H1 (cell line): ENCODE measurements at places on chromosomes 5 and 9.
A peak's percentile ranks its signal among the peaks of the same experiment; 100 is the strongest.

- DNase-seq = no peak
Measured at GRCh38 chr5:53984971-53985370, 325.4 kb downstream of the ARL15 start.

GRCh38 chr9:21160178-21160577, 6.3 kb downstream of the IFNA21 start:
- no peak for DNase-seq

GRCh38 chr5:135079760-135080159, 45.7 kb upstream of the PITX1 start:
- no peak for DNase-seq

DNA sequence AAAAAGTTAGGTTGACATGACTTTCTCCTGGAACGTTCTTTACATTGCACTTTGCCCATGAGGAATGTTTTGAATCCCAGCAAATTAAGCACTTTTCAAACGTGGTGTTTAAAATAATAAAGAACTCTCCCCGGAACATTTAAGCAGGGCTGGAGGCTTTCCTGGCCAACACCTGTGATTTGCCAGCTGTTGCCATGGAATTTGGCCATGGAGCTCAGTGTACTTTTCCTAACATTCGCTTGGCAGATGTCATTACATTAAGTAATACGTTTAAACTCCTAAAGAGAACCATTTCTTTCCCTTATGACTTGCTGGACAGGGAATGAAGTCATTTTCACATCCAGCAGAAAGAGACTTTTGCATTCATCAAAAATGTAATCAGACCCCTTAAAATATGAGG, 146.1 kb downstream of the GAS1 start:
- no peak for DNase-seq

GRCh38 chr5:175104677-175105076, 339.3 kb downstream of the DRD1 start:
- DNase-seq = no peak

- DNase-seq = no peak
Measured at GRCh38 chr9:7974335-7974960, 174.9 kb upstream of the DMAC1 start.

DNA sequence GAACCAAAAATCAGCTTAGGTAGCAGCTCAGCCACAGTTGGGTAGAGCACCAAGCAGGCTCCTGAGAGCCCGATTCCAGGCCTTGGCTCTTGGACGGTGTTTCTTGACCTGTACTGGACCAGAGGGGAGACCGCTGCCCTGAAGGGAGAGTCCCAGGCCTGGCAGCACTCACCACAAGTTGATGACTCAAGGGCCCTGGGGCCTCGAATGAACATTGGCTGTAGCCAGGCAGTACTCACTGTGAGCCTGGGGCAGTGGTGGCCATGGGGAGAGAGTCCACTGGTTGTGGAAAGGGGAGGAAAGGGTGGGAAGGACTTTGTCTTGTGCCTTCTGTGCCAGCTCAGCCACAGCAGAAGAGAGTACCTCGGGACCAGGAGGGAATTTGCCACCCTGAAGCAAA, 166.1 kb downstream of the EDIL3 start:
- no peak for DNase-seq

DNA sequence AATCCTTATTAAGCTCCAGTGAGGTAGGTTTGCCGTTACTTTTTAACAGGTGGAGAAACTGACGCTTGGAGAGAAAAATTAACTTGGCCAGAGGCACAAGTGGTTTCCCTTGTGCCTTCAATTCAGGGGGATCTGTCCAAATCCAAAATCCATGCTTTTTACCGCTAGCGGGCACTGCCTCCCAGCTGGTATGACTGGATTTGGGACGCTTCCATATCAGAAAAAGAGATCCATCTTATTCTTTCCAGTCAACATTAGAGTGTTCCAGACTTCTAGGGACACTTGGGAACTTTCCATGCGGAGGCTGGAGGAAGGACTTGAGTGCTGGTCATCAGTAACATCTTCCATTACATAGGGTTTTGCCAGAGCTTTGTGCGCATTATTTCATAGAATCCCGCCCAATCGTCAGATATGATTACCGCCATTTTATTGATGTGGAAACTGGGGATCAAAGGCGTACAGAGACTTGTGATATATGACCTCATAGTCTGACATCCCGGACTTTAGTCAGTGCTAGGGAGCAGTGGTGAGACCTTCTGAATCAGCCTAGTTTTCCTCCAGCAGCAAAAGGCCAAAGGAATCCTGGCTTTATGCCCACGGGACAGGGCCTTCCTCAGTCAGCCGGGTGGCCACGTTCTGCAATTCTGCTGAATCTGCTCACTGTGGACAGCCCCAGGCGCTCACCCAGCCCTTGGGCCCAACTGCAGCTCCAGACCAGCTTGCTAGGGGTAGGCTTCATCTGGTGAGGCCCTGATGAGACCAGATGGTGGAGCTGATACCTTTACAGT, 1.1 kb upstream of the GNPDA1 start:
- no peak for DNase-seq

DNA sequence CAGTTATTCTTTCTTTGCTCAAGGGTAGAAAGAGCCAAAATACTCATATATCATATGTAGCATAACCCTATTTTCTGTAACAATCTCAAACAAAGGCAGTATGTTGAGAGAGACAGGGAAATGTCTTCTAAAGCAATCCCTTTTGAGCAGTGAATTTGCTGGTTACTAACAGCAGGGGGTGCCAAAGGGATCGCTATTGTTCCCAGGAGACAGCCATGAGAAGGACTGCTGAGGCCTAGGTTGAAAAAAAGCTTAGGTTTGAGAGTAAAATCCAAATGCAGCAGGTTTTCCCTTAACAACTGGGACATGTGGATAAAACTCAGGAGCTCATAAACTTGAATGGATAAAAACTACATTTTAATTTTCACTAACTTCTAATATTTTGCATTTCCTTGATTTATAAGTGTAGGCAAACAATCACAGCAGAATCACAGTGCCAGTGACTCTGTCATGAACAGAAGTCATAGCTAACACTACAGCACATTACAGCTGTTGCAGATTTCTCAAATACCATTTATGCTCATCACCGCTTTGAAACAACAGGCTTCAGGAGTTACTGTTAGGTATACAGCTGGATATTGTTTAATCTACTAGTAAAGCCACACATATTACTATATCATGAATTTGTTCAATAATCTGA, 148.4 kb downstream of the MAPKAP1 start:
- peak; percentile 68 for DNase-seq

- DNase-seq = no peak
Measured at GRCh38 chr5:138488481-138488945, 23.2 kb downstream of the EGR1 start.

GRCh38 chr5:76271836-76272235, 131.2 kb upstream of the IQGAP2 start:
- no peak for DNase-seq

- DNase-seq = no peak
Measured at GRCh38 chr5:167219298-167219697, 1072.1 kb upstream of the WWC1 start.

- peak; percentile 79 for DNase-seq
Measured at GRCh38 chr9:2015581-2016407, 647 bp downstream of the SMARCA2 start.

DNA sequence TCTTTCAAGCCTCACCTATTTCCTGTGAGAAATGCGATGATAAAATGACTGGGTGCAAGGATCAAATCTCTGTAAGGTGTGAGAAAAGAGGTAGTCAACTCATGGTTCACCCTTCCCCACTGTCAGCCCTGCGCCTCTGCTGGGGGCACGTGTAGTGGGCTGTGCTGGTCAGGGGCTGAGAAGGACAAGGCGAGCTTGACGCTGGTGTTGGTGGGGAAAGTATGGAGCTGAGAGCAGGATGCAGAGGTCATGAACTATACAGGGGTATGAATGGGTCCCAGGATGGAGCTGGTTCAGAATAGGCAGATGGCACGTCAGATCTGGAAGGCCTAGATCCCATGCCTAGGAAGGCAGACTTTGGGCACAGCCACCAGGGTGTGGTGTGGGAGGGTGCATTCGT, 20.6 kb downstream of the PITX1 start:
- no peak for DNase-seq

- no peak for DNase-seq
Measured at GRCh38 chr5:131081913-131082488, 83.1 kb downstream of the HINT1 start.

DNA sequence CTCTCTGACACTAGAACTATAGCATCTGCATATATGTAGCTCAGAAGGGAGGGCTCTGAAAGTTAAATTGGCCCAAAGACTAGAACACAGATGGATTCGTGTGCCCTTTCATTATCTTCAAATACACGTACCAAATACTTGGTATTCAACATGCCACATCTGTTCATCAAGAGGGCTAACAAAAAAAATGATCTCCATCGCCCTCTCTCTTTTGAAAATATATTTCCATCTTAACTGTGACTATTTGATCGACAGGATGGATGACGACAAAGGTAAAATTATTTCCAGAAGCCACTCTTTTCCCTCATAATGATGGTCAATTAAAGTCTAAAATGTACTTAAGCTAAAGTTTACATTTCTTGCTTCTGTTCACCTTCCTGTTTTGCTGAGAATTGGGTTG, 77.0 kb downstream of the SEMA6A start:
- DNase-seq = no peak

- no peak for DNase-seq
Measured at GRCh38 chr9:95722141-95722540, 153.3 kb upstream of the ERCC6L2 start.

DNA sequence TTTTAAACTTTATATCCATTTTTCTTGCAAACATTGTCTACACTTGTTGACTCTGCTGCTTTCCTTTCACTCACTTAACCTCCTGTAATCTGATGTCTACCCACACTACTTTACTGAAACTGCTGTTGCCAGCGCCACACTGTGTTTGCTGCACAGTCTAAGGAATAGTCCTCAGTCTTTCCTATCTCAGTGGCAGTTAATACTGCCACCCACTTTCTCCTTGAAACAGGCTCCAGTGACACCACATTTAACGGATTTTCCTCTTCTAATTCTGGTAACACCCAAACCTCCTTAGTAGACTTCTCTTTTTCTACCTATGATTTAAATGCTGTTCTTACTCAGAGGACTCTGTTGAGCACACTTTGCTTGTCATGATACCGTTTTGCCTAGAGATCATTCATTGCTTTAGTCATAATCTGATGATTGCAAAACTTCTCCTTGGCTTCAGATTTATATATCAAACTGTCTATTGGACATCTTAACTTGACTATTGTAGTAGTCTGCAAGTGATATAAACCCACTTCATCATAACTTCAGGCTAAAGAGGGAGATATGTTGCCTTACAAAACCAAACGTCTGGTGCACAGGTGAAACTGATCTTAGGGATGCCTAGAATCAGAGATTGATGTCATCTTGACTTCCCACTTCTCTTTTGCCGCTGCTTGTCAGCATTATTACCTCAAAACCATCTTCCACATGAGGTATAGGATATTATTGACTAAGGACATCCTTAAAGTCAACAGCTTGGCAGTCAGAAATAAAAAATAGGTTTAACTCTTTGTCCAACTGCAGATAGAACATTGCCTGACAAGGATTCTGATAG, 94.1 kb downstream of the CDC42SE2 start:
- DNase-seq = no peak
